ENCODE measurements at places on chromosomes 7 and 10. TPM values are rescaled to one million over a fixed set of nuclear protein-coding genes. Genes with fewer than 3 reads are reported as not detected.

The ZNF239 gene
- total RNA-seq = 27.3 TPM

The CRPPA gene
- 9.0 TPM for total RNA-seq

The NDUFA5 gene
- total RNA-seq = 125 TPM

The SAMD9 gene
- 1.6 TPM for total RNA-seq

The WEE2 gene
- total RNA-seq = under 0.01 TPM

The CALML5 gene
- total RNA-seq = not detected

The TLX1 gene
- not detected for total RNA-seq
